Nephron progenitor cell (in vitro differentiated cells): ENCODE measurements at places on chromosomes 11 and 22.

GRCh38 chr11:108571001-108571400 is 22.6 kb downstream of the EXPH5 start:
- no peak for DNase-seq

DNA sequence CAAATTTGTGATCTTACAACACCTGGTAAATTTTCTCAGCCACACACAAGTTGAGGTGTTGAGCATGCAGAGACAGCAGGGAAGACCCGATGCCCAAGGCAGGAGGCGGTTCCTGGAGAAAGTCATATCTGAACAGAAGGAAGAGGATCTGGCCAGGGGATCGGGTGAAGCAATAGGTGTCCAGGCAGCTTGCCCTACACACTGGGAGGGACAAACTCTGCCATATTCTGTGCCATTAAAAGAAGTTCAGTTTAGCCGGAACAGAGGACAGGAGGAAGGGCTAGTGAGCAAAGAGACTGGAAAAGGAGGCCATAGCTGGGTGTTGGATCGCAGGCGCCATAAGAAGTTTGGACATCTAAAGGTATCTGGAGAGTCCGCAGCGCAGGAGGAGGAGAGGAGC is 76.5 kb downstream of the TMPRSS5 start:
- DNase-seq = no peak

GRCh38 chr11:96026310-96026709 is 102.4 kb upstream of the MTMR2 start:
- no peak for DNase-seq

GRCh38 chr11:101346591-101346990 is 217.0 kb upstream of the PGR start:
- DNase-seq = no peak
